ENCODE measurements at places on chromosomes 5 and 9.

- DNase-seq, result no peak
These were observed 31.8 kb downstream of the SEC61B start for GRCh38 chr9:99253772-99254431.

- DNase-seq, result no peak
These were observed 111.3 kb downstream of the RXRA start for GRCh38 chr9:134437403-134438194.

- no peak for DNase-seq
These were observed 22.7 kb downstream of the TEK start for GRCh38 chr9:27131731-27132130.

- DNase-seq, result no peak
These were observed 21.9 kb upstream of the DTWD2 start for GRCh38 chr5:119010206-119010605.

DNA sequence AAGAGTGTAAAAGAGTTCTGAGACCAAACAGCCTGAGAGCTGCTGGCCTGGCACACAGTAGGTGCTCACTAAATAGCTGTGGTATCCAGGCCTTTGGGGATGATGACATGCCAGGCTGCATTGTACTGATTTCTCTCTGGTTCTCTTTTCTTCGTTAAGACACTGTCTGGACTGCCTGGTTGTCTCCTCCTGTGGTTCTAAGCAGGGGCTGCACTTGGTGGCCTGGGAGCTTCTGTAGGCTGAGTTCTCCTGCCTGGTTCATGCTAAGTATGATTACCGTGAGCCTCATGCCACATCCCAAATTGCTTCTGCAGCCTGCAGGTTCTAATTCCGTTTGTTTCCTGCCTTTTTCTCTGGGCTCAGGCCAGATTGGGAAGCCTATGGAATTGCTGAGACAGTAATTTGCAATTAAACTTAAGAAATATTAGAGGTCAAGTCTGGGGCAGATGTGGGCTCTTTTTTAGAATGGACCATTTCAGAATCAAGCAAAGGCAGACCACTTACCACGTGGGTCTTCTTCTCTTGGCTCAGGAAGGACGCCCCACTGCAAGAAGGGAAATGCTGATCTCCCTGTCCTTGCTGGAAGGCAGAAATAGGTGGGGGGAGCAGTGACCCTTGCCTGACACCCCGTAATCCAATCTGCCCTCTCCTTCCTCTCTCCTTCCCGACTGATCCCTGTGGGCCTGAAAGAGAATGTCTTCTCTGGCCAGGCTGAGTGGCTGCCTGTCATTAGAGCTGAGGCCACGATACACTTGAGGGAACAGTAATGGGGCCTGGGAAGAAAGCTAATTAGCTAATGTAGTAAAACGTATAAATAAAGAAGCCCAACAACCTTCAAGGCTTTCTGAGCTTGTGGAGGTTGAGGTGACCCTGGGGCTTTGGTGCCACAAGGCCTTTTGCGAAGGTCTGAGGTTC, 21.9 kb upstream of the BOD1 start:
- DNase-seq, result no peak

GRCh38 chr5:141488591-141489561, at the start of gene PCDHGC5:
Gene PCDHGC5, plus strand, starts transcription at chr5:141489081. Its CDS starts 160 bp downstream, at chr5:141489241.
- DNase-seq, result no peak

- DNase-seq, result no peak
These were observed 45.7 kb downstream of the SCAMP1 start for GRCh38 chr5:78405829-78406750.

DNA sequence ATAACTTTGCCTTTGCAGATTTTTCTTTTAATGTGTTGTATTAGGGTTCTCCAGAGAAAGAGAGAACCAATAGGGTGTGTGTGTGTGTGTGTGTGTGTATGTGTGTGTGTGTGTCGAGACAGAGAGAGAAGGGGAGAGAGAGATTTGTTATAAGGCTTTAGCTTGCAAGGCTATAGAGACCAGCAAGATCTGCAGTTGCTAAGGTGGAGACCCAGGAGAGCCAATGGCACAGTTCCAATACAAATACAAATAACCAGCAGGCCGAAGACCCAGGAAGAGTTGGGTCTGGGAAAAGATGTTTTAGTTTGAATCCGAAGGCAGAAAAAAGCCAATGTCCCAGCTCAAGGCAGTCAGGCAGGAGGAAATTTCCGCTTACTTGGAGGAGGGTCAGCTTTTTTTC, 23.0 kb downstream of the TMOD1 start:
- DNase-seq, result no peak
